ENCODE measurements at places on chromosomes 11 and 22.

GRCh38 chr11:31655483-31655882 lies 145.9 kb downstream of the ELP4 start:
- no peak for DNase-seq

- no peak for DNase-seq
Measured at GRCh38 chr11:96332126-96332771, 10.7 kb downstream of the MAML2 start.

DNA sequence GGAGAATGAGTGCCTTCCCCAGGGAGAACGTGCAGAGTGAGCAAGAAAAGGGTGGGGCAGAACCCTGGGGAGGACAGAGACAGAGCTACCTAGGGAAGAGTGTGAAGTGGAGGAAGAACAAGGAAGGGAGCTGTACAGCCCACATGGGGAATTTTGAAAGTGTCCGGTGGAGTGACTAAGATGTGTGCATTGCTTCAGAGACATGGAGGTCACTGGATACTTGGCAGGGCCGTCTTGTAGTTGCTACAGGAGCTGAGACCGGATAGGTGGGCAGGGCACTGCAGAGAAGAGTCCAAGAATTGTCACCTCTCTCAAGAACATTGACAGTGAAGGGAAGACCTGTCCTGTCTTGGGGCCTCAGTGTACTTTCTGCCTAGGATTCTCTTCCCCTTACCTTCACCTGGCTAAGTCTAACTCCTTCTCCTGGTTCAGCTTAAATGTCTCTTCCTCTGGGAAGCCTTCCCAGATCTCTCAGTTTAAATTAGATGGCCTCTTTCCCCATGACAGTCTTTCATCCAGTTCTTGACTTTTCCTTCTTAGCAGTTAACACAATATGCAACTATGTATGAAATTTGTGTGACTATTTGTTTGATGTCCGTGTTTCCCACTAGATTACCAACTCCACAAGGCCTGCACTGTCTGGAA lies 9.2 kb upstream of the P2RY6 start:
- no peak for DNase-seq

GRCh38 chr11:115425250-115425649 lies 79.0 kb downstream of the CADM1 start:
- no peak for DNase-seq

DNA sequence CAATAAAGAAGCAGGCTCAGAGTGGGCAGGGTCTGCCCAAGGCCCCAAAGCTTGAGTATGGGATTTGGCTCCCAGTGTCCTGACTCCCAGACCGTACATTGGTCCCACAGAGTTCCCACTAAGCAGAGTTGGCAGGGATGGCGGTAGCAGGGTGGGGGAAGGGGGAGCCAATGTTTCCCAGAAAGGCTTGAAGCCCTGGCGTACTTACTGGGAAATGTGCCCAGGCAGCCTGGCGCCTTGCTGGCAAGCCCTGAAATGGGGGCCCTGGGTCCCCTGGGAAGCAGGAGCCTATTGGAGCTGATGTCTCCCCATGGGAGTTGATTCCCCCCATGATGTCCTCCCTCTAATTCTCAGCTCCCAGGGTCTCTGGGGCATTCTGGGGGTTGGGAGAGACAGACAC lies 9.3 kb downstream of the ARHGEF17 start:
- DNase-seq: no peak

DNA sequence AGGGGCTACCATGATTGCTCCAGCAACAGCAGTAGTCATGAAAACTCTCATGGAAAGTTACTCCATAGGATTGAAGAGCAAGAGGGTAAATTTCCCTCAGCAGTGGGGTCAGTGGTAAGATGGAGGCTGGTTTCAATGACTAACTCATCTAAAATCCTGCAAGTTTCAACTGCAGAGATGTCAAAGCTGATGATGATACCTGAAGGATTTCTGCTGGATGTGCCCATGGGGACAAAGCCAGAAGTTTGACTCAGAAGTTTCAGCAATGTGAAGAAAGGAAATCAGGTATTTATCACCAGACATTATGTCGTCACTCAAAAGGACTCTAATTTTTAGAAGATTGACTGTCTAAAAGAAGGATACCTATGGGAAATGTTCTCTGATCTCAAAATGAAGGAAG lies 29.1 kb downstream of the RAB38 start:
- DNase-seq: no peak

DNA sequence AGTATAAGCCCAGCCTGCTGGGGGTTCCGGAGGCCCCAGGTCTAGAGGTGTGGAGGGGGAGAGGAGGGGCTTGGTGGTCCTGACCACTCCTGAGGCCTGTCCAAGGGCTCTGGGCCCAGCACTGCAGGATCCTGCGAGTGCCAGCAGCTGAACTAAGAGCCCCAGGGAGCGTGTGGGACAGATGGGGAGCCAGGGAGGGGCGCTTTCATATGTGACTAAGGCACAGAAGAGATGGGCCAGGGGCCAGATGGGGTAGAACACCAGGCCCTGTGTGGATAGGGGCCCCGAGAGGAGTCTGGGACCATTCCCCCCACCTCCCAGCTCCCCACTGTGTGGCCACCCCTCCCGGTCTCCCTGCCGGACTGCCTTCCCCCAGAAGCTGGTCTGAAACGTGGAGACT lies 18.4 kb downstream of the MAFF start:
- no peak for DNase-seq

GRCh38 chr22:29208879-29209623 lies 3.4 kb downstream of the EMID1 start:
- DNase-seq: no peak

DNA sequence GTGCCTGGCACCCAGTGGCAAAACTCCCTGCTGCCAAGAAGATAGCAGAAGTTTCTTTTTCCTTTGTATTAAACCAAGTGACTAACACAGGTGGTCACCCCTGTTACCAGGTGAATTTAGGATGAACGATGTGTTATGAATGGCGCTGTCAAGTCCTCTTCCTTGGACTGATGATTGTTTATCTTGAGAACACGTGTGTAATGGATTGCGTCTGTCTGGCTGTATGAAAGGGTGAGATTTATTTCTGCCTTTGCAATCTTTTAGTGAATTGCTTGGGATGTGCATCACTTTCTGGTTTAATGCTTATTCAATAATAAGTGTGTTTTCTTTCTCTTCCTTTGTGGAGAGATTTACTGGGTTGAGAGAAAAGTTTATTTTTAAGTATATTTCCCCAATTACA lies 36.5 kb downstream of the SDHD start:
- DNase-seq: no peak

- no peak for DNase-seq
Measured at GRCh38 chr22:30372915-30373314, 14.3 kb downstream of the RNF215 start.

DNA sequence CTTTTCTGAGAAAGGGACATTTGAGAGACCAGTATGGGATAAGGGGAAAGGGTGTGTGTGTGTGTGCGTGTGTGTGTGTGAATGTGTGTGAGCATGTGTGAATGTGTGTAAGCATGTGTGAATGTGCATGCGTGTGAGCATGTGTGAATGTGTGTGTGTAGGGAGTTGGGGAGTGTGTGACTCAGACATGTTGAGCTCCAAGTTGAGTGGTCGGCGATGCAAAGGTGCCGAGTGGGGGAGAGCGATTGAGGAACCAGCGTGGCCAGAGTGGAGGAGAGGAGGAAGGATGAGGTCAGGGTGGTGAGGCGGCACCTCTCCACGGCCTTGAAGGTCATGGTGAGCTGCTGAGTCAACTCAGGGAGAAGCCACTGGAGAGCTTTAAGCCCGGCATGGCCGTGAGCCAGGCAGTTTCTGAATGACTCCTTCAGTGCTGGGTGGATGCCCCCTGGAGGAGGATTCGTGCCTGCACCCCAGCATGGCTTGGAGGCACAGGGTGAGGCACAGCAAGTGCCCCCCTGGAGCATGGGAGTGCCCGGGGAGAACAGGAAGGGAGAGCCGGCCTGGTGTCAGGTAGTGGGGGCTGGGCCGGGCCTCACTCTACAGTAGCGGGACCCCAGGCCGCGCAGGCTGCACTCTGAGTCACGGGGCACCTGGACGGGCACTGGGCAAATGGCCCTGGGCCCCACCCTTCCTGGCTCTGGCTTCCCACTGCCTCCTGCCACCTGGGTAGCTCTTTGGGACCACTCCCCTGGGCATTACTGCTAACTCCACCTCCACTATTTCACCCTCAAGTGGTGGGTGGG lies 8.2 kb upstream of the CCDC88B start:
- DNase-seq: no peak

GRCh38 chr11:78929207-78929905 lies 354.7 kb upstream of the NARS2 start:
- DNase-seq: no peak

DNA sequence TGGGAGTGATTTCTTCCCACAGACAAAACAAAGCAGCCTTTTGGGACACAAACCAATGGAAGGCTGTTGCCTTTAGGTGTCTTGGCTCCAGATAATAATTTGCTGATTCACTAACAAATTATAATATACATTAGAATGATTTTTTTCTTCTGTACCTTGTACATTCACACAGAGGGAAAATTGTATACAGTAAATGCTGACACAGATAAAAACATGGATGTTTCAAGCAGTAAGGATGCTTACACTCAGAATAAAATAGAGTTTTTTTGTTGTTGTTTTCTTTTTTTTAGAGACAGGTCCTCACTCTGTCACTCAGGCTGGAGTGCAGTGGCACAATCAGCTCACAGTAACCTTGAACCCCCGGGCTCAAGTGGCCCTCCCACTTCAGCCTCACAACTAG lies 109.2 kb upstream of the TRPC6 start:
- no peak for DNase-seq

DNA sequence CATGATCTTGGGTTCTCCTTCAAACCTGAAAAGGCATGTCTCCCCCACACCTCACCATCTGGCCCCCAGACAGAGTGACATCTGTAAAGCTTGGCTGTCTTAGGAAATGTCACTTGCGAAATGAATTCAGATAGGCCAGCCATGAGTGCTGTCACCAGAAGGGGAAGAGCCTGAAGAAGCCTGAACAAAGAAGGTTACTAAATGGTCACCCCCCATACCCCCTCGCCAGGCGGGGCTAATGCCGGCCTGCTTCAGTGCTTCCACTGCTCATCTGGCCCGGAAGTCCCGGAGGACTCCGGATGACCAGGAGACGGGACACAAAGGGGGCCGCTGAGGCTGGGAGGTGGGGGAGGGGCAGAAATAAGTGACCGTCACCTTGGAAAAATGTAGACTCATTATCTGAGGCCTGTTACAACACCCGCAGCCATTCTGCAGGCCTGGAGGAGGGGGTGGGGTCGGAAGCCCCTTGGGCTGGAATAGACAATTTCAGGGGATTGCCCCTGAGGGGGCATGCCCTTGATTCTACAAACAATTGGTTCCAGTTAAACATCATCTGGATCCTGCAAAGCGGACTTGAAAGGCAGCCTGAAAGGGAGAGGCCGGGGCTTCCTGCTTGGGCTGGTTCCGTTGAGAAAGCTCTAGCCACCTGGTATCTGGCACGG lies 43.2 kb downstream of the NAT10 start:
- DNase-seq: no peak

DNA sequence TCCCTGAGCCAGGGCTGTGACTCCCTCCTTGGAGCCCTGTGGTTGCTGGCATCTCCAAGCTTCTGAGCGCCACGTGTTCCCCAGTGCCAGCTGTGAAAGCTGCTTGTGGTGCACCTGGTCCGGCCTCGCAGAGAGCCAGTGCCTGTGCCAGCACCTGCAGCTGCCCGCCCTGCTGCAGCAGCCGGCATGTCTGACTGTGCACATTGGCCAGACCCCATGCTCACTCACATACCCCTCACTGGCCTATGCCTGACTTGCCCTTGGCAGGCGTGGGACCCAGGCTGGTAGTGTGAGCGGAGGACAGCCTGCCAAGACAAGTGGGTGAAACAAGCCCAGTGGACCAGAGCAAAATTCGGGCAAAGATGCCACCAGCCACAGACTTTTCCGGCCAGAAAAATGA lies 9.8 kb downstream of the MRPL48 start:
- no peak for DNase-seq

DNA sequence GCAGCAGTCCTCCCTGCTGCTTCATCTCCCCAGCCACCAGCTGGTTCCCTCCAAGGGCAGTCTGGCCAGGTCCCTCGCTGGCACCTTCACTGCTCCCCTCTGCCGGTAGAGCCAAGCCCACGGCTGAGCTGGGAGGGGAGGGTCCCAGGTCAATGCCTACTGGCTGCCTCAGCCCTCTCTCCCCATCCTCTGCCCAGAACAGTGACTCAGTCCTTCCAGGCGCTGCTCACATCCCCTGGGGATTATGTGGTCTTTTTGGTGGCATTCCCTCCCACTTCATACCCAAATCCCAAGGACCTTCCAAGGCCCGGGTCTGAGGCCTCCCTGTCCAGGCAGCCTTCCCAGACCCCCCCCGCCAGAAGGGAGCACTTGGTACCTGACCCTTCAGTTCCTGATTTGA lies 44.9 kb downstream of the WNT7B start:
- no peak for DNase-seq

- DNase-seq: no peak
Measured at GRCh38 chr22:26489447-26490036, 5.9 kb downstream of the SRRD start.

- no peak for DNase-seq
Measured at GRCh38 chr11:115078461-115079438, 400.4 kb downstream of the NXPE2 start.

- DNase-seq: no peak
Measured at GRCh38 chr22:41021061-41021612, 70.0 kb downstream of the RBX1 start.

- no peak for DNase-seq
Measured at GRCh38 chr11:92399705-92400104, 175.1 kb downstream of the FAT3 start.

- DNase-seq: no peak
Measured at GRCh38 chr11:134677397-134677822, 265.4 kb upstream of the B3GAT1 start.

DNA sequence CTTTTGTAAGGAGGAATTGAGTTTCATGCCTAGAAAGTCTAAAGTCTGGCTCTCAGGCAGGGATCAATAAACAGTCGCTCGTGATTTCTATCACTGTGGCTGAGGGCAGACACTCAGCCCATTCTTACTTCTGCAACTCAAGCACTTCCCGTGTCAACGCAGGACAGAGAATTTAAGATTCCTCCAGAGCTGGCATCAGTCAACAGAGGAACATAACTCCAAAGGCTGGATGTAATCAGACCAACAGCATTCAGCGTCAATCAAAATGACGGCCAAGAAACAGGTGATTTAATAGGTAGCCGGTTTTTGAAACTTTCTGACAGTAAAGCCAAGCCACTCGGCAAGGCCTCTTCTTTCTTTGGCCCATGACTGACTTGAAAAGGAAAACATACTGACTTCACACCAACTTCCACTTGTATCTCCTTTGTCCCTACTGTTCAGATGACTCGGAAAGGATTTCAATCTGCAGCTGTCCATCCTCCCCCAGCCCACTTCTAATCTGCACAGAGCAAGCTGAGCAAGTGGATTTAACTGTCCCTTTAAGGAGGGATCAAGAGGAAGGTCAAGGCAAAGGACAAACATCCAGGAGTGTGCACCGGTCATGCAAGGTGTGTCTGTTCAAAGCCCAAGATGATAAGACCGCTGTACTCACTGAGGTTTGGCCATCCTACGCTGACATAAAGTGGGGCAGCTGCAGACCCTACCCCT lies 9.5 kb downstream of the VPS37C start:
- DNase-seq: no peak

DNA sequence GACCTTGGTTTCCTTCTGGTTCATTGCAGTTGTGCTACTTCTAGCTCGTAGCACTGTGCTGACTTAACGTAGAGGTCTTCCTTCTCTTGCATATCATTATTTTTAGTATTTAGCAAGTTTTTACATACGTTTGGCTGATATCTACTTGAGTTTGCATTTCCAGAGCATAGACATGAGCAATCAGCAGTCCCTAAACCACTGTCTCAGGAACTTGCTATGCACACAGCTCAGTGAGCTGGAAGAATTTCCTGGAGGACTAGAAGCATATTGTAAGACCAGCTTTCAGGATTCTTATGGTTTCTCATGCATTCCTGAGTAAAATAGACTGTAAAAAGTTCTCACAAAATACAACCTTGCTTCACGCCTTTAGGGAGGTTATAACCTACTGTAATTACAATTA lies 226.7 kb upstream of the PDGFD start:
- DNase-seq: no peak

Measured in D721Med (cell line).